ENCODE measurements at places on chromosomes 6 and 20.

DNA sequence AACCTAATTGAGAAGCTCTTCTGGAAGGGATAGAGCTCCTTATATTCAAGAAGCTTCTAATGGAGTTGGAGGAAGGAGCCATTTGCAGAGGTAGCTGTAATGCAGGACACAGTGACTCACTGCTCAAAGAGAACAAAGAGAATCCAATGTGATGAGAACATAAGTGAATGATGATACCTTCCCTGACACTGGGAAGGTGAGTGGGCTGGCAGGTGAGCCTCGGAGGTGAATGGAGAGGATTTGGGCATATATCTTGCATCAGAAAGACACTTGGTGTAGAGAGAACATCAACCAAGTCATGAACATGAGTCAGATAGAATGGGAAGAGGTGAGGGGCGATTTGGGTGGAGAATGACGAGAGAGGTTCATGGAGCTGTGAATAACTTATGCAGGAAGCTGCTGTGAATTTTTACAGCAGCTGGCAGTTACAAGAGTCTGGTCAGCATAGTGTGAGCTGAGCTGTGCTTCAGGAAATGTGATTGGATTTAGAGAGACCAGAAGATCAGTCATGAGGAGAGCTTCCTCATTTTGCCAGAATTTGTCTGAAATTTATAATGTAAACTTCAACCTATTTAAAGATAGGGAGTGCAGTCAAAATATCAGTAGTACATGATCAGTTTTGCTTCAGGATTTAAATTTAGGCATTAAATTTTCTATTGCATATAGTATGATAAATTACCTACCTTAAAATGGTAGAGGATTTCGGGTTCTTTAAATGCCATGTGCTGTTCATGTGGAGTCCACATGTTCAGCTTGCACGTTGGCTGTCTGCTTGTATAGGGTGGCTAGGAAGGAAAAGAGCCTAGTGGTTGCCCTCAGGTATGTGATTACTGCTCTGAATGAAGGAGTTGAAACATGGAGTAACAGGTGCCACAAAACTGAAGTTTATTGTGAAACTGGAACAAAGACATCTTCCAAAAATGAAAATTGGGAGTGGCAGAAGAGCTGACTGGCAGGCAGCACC, 59.2 kb upstream of the KIF25 start:
- no peak for DNase-seq

DNA sequence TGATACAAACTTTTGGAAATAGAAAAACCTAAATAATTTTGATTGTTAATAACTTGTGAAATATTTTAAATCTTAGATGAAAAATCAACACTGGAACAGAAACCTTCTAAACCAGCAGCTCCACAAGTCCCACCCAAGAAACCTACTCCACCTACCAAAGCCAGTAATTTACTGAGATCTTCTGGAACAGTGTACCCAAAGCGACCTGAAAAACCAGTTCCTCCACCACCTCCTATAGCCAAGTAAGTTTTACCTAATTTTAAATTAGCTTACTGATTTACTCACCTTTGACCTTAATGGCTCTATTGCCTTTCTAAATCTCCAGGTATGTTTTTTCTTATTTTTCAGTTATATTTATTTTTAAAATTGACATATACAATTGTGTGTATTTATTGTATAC, 102.6 kb upstream of the ADGRF4 start:
- DNase-seq: no peak

DNA sequence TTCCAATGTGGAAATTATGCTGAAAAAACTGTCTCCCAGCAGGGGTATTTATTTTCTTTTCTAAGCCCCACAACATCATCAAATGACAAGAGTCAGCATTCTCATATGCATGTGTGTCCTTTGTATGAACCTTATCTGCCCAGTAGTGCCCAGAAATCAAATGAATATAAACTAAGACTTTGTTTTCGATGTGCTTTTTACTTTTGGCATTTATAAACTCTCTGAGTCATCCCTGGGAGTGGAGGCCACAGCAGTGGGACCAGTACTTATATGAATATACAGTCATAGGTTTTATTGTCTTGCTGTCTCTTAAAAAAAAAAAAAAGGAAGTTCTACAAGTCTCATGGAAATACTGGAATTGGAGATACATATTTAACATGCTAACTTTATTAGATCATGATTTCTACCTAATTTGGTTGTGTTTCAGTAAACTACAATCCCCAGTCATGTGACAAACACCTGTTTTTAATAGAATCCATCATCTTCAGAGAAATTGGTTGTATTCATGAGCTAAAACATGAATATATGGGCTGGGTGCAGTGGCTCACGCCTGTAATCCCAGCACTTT, 99.2 kb upstream of the TMEM181 start:
- no peak for DNase-seq

- DNase-seq: no peak
Measured at GRCh38 chr6:147341486-147341885, 137.3 kb downstream of the STXBP5 start.

DNA sequence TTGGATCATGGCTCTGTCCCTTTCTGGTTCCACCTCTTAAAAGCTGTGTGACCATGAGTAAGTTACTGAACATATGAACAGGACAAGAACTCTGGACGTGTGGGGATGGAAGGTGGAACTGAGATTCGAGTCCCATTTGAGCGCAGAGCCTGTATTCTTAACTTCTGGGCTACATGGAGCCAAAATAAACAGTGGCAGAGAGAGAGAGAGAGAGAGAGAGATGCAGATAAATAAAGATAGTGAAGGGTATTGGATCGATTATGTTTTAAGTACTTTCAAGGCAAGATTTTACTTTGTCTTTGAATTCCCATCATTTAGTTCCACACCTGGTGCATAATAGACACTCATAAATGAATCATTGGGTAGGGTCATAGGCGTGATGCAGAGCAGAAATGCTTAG, 39.7 kb downstream of the SLC35D3 start:
- no peak for DNase-seq

GRCh38 chr6:148358196-148358785, 15.7 kb downstream of the SASH1 start:
- DNase-seq: no peak

GRCh38 chr20:36463212-36464061, 77.9 kb upstream of the MYL9 start:
- no peak for DNase-seq

DNA sequence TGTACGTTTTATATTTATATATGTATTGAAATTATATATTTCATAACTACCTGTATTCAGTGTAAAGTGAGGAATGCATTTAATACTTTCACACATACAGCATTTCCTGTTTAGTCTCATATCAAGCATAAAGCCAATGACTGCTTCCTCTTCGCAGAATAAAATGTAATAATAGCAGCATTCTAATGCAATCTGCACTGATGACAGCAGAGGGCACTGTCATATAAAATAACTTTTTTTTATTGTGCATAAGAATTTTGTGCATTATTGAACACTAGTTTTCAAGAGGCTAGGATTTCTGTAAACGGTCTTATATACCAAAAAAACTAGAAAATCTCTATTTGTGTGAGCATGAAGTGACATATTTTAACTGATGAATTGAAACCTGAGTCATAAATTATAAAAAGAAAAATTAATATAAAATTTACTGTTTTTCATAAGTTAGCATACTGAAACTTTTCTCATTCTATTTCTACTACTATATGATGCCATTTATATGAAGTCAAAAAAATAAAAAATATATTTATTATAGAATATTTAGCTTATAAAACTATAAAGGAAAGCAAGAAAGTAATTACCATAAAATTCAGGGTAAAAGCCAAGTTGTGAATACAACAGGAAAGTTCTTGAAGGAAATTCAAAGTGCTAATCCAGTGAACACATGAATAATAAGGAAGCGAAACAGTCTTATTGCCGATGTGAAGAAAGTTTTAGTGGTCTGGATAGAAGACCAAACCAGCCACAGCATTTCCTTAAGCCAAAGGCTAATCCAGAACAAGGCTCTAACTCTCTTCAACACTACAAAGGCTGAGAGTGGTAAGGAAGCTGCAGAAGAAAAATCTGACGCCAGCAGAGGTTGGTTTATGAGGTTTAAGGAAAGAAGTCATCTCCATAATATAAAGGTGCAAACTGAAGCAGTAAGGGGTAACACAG, 36.3 kb downstream of the RNF146 start:
- DNase-seq: peak; percentile 12

DNA sequence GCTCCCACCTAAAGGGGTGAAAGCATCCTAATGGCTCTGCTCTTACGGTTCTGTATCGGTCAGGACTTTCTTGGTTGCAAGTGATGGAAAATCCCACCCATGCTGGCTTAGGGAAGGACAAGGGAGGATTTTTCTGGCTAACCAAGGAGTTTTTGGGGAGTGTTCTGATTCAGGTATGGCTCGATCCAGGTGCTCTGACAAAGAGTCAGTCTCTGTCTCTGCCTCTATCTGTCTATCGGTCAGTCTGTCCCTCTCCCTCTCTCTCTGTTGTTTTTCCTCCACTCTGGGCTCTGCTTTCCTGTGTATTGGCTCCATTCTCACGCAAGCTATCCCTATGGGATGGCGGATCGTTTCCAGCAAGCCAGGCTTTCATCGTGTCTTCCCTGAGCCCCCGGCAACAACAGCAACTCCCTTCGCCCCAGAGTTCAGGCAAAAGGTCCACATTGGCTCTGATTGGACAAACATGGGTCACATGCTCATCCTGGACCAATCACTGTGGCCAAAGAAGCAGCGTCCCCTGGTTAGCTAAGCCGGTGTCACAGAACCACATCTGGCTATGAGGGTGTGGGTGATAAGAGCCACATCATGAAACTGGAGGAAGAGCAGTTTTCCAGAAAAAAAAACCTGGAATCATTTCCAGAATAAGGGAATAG, 160.3 kb downstream of the BMP7 start:
- no peak for DNase-seq

DNA sequence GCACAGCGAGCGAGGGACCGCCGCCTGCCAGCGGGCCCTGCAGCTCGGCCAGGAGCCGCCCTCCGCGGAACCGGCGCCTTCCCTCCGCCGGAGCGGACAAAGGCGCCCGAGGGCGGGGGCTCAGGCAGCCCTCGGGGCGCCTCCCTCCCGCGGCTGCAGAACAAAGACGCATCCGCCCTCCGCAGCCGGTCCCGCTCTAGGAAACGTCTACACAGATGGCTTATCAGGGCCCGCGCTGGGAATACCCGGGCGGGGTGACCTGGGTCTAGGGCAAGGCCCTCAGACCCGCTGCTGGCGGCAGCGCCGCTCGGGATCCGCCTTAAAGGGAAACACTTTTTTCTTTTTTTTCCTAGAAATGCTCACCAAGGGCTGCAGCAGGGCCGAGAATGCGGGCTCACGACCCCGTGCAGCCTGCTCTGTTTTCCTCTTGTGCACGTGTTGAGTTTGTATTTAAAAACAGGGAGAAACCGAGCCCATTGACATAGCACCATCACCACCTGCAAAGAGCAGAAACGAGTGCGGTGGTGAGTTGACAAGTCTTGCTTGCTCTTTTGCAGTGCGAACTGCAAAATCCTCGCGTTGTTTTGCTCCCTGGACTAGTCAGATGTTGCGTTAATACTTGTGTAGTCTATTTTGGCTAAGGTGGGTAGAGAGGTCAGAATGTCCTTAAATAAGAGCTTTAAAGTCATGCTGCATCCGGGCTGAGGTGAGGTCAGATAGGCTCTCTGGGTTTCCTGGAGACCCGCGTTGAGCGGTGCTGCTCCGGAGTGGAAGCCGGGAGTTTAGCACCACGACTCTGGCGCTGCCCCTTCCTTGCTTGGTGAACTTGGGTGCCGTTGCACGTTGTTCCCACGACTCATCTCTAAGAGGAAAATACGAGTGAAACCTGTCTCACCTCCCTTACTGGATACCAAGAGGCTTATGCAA, 1.1 kb upstream of the RPS6KA2 start:
- peak; percentile 22 for DNase-seq

DNA sequence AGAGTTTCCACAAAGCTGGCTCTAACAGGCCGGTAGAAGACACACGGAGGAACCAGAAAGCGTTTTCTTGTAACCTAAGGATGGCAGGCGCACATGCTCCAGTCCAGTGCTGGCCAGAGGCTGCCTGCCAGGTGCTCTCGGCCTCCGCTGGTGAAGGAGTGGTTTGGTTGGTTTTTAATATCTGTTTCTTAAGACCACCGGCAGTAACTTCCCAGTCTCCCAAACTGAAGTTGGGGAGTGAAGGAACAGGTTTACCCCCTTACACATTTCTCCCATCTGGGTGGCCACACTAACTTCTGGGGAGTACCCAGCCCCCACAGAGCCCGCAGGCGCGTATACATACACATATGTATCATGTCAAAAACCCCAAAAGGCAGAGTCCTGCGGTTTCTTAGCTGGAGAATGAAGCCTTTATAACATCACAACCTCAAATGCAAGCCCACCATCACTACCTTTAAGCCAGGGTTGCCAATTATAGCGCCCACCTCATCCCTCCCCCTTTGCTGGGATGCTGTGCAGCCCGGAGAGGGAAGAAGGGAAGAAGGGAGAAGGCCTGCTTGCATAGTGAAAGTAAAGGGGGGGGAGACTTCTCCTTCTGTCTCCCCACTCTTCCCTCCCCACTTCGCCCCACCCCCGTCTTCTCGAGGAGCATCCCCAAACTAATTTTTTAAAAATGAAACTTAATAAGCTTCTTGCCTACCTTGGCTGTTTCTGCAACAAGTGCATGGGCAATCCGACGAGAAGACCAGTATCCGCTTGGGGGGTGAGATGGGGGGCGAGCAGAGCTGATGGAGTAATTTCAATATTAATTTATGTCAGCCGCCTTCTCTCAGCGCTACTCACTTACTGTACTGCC, 1.0 kb downstream of the TRERF1 start:
- no peak for DNase-seq

- no peak for DNase-seq
Measured at GRCh38 chr20:57996465-57996864, 232.0 kb downstream of the ANKRD60 start.

- no peak for DNase-seq
Measured at GRCh38 chr6:111625461-111626391, 20.0 kb upstream of the TRAF3IP2 start.

- DNase-seq: no peak
Measured at GRCh38 chr20:40275738-40276137, 413.3 kb downstream of the MAFB start.

- DNase-seq: no peak
Measured at GRCh38 chr20:53652090-53652858, 58.6 kb upstream of the ZNF217 start.

- no peak for DNase-seq
Measured at GRCh38 chr20:33875055-33875454, 63.9 kb downstream of the CHMP4B start.

DNA sequence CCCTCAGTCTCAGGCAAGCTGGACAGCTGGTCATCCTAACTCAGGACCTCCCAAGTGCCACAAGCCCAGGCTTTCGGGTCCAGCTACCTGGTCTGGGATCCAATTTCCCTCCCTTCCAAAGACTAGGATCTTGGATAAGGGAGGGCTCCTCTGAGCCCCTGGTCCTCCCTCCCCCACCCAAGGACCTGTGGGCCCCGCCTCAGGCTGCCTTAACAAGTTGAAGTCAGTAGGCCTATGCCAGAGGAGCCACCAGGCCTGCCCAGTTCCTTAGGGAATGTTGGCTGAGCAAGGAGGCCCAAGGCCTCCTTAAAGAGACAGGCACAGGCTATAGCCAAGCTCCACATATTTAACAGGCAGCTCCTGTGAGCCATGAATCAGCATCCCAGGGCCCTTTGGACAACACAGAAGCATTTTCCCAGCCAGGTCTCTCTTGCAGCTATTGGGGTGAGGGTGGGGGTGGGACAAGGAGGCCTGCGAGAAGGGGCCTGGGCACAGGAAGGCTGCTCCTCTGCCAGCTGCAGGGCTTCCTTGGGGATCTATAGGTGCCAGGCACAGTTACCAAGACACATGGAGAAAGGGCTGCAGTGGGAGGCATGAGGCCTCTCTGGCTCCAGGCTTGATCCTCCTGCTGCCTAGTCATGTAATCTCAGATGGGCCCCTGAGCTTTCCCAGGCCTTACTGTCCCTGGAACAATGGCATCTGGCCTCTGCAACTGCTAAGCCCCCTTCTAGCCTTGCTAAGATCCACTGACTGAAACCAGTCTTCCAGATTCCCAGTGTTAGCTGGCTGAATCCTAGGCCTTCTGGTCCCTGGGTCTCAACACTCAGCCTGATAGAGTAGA, 27.4 kb upstream of the NOL4L start:
- DNase-seq: no peak
